ENCODE measurements at places on chromosomes 3 and 15.

- no peak for DNase-seq
Observed at GRCh38 chr3:138359919-138360868, 11.8 kb downstream of the MRAS start.

DNA sequence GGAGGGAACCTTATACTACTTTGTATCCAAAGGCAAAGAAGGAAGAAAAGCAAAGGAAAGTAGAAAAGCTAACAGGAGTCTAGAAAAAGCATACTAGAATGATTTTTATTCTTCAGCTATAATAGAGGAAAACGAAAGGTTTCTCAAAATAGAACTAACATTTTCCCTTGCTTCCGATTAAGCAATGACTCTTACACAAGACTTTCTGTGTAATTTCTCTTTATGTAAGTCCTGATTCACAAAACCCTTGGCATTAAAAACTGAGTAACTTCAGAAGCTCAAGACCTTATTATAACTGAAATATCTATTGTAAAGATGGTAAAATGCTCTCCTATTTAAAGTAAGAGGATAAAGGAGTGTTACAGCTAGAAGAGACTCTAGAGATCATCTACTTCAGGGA is 97.4 kb downstream of the DTWD1 start:
- no peak for DNase-seq

GRCh38 chr3:134334231-134334900 is 39.9 kb downstream of the AMOTL2 start:
- no peak for DNase-seq

GRCh38 chr3:36595511-36595910 is 168.8 kb downstream of the DCLK3 start:
- no peak for DNase-seq

DNA sequence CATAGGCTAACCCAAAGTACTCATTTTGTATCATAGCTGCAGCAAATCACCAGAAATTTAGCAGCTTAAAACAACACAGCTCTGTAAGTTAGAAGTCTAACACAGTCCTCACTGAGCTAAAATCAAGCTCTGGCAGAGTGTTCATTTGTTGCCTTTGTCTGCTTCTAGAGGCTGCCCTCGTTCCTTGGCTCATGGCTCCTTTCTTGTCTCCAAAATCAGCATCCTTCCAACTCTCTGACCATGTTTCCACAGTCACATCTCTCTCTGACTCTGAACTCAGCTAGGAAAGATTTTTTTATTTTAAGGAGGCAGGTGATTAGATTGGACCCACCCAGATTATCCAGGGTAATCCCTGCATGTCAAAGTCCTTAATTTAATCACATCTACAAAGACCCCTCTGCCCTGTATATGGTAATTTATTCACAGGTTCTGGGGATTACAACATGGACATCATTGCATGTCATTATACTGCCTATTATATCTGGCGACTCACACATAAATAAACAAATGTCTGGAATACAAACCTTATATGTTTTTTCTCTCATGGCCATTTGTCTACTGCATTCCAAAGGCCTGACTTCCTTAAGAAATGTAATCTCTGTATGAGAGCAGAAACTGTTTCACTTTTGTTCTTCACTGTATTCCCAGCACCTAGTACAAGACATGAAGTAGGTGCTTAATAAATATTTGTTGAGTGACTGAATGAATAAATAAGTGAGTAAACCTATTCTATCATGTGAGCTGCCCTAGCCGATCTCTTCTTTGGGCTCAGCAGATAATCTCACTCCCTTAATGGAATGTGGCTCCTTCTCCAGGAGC is 15.1 kb upstream of the UACA start:
- DNase-seq, result no peak

DNA sequence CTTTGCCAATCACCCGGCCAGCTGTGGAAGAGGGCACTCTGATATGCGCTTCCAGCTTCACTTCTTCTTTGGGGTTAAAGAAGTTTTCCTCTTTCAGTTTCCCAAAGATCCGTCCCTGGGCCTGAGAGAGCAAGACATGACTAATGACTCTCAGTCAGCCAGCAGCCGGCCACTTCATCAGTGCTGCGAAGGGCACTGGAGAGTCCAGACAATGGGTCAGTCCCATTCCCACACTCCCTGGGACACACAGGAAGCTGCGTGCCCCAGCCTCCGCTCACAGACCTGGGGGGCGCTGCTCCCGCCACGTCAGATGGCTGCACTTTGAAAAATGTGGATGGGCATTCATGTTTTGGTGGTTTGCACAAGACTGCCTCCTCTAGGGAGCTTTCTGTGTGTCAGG is 63.3 kb downstream of the SENP2 start:
- no peak for DNase-seq

- DNase-seq, result no peak
Observed at GRCh38 chr3:107285197-107285596, 92.0 kb upstream of the CCDC54 start.

DNA sequence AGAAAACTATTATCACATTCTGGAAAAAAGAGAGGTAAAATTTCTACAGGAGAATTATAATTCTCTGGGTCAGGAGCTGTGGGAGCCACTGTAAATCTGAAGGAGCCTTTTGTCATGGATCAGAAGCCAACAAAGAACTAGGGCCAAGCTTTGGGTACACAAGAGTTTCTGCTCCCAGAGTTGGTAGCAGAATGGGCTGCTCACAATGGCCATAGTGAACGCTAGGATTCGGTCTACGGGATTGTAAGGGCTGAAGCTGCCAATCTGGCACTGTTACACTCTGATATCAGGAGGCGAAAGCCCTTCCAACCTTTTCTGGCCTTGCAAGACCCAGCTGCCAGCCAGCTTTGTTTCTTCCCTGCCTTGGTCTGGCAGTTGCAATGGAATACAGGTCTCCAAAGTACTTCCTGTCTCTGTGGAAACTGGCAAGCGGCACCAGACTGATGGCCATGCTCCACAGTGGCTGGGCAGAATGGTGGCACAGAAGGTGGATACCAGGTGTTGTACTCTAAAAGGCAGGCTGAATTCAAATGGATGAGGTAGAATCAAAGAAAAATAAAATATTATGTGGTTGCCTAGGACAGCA is 831.7 kb downstream of the CADM2 start:
- DNase-seq, result peak; percentile 32

DNA sequence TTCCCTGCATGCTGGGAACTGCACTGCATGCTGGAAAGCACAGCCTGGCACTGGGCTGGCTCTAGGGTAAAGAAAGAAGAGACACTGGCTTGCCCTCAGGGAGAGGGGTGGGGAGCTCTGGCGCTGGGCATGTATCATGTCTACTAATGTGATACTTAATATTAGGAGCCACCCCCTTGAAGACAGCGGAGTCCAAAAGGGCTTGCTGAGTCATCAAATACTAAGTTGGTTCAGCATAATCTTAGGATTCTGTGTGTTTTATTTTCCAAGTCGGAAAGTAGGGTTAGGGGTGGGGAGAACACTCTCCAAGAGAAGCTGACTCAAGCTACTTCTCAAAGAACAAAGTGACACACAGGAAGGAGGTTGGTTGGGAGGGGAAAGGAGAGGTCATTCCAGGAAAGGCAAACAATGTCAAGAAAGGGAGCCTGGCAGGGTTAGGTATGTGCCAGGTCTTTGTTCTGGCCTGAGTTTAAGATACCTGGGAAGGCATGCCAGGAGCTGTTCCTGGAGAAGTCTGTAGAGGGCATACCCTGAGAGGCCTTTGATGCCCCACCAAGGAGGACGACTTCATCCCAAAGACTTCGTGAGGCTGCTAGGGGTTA is 237.8 kb upstream of the NR2E3 start:
- DNase-seq, result no peak

DNA sequence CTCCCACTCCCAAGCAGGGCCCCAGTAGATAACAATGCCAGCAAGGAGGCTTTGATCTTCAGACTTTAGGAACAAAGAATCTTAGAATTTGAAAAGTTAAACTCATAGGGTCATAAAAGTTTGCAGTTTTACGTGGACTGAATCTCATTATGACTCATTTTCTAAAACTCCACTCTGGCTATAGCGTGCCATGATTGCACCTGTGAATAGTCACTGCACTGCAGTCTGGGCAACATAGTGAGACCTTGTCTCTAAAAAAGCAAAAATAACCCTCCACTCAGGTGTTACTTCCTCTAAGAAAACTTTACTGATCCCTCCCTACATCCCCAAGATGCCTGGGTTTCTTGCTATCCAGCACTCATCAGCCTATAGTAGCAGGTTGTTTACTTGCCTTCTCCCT is 104.5 kb downstream of the IL20RB start:
- no peak for DNase-seq

GRCh38 chr3:79878708-79879107 is 110.9 kb upstream of the ROBO1 start:
- DNase-seq, result no peak

DNA sequence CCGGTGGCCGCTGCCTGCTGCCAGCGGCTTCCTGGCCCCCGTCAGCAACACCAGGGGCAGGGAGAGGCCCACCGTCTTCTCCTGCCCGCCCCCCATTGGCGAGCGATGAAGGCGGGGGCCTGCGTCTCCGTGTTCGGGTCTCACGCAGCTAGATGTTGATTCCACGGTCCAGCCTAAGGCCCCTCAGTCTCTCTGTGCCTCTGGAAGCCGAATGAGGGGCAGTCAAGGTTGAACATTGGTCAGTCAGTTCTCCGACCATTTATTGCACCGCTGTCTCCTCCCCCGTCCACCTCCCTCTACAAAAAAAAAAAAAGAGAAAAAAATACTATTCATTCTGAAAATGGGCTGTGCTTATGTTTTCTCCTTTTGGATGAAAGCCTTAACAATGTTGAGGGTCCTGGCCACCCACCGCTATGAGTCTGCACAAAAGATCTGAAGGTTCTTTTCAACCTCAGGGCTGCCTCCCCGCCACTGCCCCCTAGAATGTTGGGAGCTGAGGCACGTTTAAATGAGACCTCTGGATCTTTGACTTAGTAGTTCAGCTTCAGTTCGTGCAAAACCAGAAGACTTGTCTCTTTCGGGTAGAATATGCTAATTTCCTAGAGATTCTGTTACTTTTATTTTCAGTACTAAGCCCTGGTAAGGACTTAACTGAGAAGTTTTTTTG is 736 bp downstream of the IREB2 start:
- DNase-seq, result peak; percentile 64

DNA sequence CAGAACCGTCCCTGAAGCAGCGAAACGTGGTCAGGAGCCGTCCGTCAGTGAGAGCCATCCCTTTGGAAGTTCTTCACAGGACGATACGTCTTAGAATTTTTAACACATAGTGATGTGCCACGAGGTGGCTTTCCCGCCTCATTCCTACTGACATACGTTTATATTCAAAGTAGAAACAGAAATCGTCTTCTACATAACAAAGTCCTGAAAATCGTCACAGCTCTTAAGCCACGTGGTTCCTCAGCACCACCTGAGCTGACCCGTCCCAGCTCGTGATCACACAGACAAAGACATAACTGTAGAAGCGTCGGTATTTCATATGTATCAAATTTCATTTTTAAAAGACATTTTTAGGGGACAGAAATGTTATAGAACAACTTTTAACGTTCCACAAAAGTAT is 73.5 kb downstream of the TFRC start:
- no peak for DNase-seq

- DNase-seq, result no peak
Observed at GRCh38 chr15:90807786-90808086, 60.7 kb upstream of the FURIN start.

GRCh38 chr3:20564966-20565365 is 379.0 kb upstream of the SGO1 start:
- DNase-seq, result no peak

- peak; percentile 4 for DNase-seq
Observed at GRCh38 chr3:132486099-132486498, 68.8 kb downstream of the DNAJC13 start.

- no peak for DNase-seq
Observed at GRCh38 chr3:123137001-123137400, 64.7 kb upstream of the SEC22A start.

- no peak for DNase-seq
Observed at GRCh38 chr15:61755467-61755866, 304.8 kb downstream of the VPS13C start.

GRCh38 chr3:143895805-143896204 is 47.5 kb upstream of the SLC9A9 start:
- peak; percentile 44 for DNase-seq

- DNase-seq, result peak; percentile 13
Observed at GRCh38 chr3:119015942-119016341, 18.7 kb downstream of the IGSF11 start.

DNA sequence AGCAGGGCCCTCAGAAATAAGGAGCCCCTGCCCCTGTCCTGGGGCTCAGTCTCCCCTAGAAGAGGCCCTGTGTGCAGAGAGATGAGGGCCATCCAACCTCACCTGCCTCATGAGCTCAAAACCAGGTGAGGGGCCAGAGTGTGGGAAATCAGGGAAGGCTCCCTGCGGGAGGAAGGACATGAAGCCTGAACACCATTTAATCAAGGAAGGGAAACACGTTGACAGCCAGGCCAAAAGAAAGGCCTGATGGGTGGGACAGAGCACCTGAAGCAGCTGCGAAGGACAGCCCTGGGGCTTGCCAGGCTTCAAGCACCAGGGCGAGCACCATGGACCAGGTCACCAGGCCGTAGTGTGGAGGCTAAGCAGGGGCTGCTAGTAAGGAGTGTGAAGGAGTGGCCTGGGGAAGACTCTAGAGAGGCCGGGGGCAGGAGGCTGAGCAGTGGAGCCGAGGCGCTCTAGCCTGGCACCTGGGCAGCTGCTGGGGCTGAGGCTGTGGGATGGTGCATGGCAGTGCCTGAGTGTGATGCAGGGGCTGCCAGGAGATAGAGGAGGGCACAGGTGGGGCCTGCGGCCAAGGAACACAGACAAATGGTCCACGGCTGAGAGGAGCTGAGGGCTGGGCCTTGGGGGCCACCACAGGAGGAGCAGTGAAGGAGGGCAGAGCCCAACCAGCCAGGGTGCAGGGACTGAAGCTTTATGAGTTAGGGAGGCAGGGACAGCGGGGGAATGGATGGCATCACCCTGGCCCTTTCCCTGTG is 16.1 kb downstream of the ACAA1 start:
- DNase-seq, result no peak

DNA sequence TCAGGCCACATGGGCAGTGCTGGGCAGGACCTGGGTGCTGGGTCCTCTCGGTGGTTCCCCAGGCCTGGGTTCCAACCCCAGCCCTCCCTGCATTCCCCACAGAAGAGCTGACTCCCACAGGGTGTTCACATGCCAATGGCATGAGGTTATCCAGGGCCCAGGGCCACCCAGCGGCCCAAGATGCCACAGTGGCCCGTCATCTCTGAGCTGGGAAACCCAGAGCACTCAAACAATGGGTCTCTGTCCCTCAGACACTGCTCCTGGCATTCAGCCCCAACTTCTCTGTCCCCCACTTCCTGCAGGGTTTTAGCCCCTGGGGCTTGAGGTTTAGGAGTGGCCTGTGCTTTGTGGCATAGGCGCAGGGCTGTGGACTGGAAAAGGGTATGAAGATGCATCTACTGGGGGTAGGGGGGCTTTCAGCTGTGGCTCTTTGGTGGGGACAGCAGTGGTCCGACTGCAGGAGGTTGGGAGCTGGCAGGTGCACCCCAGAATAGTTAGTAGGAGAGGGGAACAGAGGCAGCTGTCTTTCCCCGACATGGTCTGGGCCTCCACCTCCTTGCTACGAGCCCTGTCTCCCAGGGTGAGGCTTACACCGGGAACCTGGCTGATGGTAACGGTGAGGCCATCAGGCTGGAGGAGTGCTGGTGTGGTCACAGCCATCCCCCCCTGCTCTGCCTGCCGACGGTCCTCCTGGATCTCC is 1.7 kb downstream of the CCDC9B start:
- no peak for DNase-seq

Data from spinal cord (tissue), 10 donors.